Stimulated activated CD4-positive, alpha-beta T cell treated with anti-CD3 and anti-CD28 coated beads, TNF-alpha, amount 100 ng/mL, for 48 hours (primary cell): ENCODE measurements at places on chromosomes 4 and X.

GRCh38 chr4:168723569-168723968 lies 226.7 kb downstream of the PALLD start:
- DNase-seq, result no peak

- DNase-seq, result no peak
Measured at GRCh38 chr4:143186212-143186611, 1.5 kb downstream of the USP38 start.

GRCh38 chr4:55393461-55394320 lies 2.1 kb upstream of the TMEM165 start:
- DNase-seq, result no peak

- DNase-seq, result no peak
Measured at GRCh38 chr4:184329659-184330400, 112.2 kb upstream of the ENPP6 start.

- peak; percentile 30 for DNase-seq
Measured at GRCh38 chrX:132622130-132622529, 133.3 kb upstream of the MBNL3 start.

DNA sequence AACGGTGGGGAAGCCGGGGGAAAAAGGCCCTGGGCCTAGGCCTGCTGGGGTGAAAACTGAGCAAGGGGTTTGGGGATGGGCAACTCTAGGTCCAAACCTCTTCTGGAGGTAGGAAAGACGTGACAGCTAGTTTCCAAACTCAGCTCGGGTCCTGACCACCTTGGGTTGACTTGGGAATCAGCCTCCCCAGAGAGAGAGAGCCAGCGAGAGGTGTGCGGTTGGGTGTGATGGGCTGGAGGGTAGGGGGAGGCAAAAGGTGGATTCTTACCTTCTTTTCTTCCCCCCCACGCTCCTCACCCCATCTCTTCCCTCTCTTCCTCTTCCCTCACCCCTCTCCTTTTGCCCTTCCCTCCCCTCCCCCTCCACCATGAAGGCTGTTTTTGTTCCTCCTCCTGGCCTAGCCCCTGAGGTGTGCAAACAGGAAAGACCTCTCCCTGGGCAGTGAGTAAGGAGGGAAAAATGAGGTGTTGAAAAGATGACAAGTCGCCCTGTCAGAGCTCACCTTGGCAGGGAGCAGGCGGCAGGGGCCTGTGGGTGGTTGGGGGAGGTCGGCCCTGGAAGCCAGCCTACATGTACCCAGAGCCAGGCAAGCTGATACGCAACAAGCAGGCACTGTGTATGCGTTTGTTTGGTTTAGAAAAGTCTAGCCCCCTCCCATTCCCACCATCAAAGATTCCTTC lies 14.8 kb downstream of the PJA1 start:
- DNase-seq, result no peak
